ENCODE measurements at places on chromosomes 4 and X.
A peak's percentile ranks its signal among the peaks of the same experiment; 100 is the strongest.

DNA sequence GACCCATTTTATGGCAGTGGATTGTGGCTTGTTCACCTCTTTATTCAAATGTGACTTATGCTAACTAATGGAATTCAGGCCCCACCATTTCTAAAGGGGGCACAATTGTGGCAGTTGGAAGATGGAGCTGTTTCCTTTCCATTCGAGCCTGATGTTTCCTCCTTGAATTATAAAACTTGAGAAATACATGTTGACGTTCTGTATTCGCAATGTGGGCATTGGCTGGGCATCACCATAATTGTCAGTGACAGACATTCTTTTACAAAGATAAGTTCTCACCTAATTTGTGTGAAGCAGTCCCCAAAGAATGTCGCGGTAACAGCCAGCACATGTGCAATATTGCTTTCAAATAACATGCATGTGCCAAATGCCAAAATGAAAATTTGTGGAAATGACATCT, 1070.2 kb upstream of the TENM3 start:
- no peak for DNase-seq

DNA sequence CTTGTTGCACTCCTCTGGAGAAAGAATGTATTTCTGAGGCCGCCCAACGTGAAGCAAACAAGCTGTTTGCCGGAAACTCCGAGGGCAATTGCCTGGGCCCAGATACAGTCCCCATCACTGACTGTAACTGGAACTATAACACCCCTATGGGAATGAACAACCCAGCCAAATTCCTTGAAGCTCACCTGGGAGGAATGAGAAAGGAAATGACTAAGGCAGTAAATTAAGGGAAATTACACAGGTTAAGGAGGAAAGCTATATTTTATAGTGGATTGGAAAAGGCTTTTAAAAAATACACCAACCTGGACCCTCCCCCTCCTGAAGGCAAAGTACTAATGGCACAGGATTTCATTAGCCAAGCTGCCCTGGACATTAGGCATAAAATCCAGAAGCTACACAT, 11.7 kb upstream of the HERC5 start:
- DNase-seq, result no peak

GRCh38 chrX:117969782-117970181, 146.8 kb downstream of the KLHL13 start:
- DNase-seq, result no peak

GRCh38 chr4:7943211-7943610, 3.5 kb upstream of the AFAP1 start:
- DNase-seq, result no peak

DNA sequence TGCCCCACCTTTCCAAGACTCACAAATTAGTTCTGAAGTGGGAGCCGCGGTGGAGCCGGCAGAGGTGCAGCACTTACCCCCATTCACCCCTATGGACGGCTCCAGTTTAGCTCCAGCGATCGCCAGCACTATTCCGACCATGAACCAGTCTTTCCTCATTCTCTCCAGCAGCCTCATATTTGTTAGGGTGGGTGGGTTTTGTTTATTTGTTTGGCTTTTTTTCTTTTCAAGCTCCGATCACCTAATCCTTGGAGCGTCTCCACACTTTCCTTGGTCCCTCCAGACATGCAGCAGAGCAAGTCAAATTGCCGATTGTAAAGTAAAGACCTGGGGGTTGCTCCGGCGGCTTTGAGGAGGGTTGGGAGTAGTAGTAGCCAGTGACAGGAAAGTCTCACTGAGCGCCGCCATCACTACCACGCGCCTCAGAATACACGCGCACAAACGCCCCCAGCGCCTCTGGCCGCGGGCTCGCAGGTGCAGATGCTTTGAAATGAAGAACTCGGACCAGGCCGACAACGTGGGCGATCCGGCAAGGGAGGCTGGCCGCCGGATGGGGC, at the start of gene SLC10A7:
Gene SLC10A7, minus strand, starts transcription at position 400 of the 557 bp plus-strand sequence. Its CDS starts 223 bp downstream, at position 177.
- peak; percentile 79 for DNase-seq

DNA sequence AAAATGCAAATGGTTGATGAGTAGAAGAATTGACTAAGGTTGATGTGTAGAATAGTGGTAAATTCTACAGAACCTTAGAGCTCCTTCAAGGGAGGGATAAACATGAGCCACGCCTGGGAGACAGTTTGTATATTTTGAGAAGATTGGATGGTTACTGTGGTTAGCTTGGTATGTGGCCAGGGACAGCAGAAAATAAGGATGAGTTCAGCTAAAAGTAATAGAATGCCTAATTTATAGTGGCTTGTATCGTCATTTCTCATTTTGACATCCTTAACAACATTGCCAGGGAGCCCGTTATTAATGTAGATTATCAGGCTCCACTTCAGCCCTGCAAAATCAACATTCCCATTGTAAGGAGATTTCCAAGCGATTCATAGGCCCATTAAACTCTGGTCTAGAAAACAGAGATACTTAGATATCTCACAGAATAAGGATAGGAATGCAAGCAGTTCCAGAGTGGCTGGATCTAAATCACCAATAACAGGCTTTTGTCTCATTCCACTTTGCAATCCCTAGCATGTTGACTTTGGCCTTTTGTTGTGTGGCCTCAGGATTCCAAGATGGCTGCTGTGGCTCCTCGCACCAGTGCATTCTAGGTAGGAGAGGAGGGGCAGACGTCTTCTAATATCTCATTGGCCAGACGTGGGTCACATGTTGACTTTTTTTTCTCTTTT, 6.4 kb upstream of the PTTG2 start:
- DNase-seq, result no peak

GRCh38 chrX:149799938-149800337, 18.2 kb downstream of the MAGEA9 start:
- DNase-seq, result no peak

Data from choroid plexus epithelial cell (primary cell).